ENCODE measurements at places on chromosomes 4 and X.

GRCh38 chr4:25753239-25753638, 97.6 kb downstream of the SLC34A2 start:
- DNase-seq, result no peak

DNA sequence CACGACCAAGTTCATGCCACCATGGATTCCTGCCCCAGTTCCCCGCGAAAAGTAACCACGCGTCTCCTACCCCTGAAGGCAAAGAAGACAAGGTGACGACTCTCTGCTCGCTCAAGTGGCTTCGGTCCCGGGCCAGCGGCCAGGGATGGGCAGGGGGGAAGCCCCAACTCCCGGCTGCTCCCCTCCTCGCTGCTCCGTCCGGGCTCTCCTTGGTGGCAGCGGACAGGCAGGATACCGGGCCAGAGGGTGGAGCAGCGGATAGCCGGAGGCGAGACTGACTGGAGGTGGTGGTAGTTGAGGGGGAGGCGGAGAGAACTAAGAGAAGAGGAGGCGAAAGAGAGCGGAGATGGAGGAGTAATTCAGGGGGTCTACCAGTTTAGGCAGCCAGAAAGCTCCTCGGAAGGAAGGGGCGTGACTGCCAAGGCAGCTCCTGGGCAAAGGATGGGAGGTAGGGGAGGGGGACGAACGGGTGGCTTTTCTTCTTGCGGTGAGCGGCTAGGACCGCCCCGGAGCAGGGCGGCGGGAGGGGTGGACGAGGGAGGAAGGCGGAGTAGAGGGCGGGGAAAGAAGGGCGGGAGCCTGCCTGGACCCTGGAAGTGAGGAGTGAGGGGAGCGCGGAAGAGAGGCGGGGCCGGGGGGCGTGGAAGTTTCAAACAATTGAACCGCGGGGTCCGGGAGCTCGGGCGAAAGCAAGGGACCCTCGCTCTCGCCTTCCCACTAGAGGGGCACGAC, at the start of gene AMOT:
TSS of gene AMOT (minus strand) at position 450 of the 732 bp plus-strand sequence. CDS start 17,705 bp downstream, outside the sequence.
- DNase-seq, result peak; percentile 21

- DNase-seq, result no peak
Measured at GRCh38 chr4:173793937-173794510, 264.0 kb upstream of the HAND2 start.

- DNase-seq, result no peak
Measured at GRCh38 chr4:132387060-132387459, 762.0 kb upstream of the PCDH10 start.

DNA sequence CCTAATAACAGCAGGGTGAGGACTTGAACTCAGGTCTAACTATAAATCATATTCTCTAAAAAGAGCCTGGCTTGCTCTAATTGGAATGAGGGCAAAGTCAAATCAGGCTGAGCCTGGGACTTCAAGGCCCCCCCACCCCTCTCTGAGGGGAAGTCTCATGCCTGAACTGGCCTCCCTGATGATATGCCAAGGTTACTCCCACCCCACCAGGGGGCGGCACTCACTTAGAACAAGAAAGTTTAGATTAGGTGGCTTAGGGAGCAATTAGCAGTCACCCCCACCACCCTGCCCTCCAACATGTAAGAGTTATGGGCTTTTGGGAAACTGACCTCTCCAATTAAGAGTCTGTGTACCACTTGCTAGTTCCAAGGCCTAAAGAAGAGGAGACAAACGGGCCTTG, 2.7 kb downstream of the FOXO4 start:
- DNase-seq, result peak; percentile 8

DNA sequence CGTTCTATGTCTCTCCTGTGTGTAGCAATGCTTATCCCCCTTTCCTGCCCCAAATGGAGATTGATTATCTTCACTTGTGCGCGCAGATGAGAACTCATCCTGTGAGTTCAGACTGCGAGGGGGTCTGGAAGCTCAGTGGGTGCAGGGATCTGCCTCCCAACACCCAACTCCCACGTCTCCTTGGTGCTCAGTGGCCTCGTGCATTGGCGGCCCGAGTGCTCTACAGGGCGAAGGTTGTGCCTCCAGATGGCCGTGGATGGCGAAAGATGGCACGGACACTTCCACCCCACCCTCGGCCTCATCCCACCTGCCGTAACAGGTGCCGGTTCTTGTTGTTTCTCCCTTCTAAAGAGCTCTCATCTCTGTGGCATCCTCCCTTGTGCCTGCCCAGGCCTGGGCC, 45.1 kb upstream of the SORCS2 start:
- no peak for DNase-seq

- no peak for DNase-seq
Measured at GRCh38 chr4:76292730-76293129, 13.8 kb upstream of the STBD1 start.

GRCh38 chrX:87518504-87518903, 902 bp downstream of the KLHL4 start:
- no peak for DNase-seq

GRCh38 chr4:87916626-87917025, 58.9 kb upstream of the SPP1 start:
- peak; percentile 28 for DNase-seq

- DNase-seq, result peak; percentile 34
Measured at GRCh38 chr4:21452931-21453330, 495.6 kb downstream of the KCNIP4 start.

GRCh38 chrX:44189116-44189515, 154.4 kb downstream of the EFHC2 start:
- DNase-seq, result no peak

- peak; percentile 62 for DNase-seq
Measured at GRCh38 chrX:154398668-154399526, 720 bp downstream of the RPL10 start.

Data from NCI-H226 (cell line).